ENCODE measurements at places on chromosomes 6 and 20.

DNA sequence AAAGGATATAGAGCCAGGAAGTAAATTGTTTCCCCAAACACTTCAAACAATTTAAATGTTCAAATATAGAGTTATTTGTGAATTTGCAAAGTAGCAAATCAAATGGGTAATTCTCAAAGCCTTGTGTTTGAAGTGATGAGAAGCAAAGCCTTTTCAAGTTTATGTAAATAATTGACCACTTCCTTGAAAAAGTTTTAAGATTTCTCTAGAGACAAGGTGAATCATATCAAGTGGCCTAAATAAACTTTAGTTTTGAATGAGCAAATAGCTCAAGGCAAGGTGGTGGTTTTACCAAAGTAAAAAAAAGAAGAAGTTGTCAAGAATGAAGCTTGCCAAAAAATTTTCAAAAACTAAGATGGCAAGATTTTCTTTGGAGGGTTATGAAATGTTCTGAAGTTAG is 42.6 kb upstream of the IFNGR1 start:
- no peak for DNase-seq

GRCh38 chr6:90890683-90891330 is 303.9 kb upstream of the MAP3K7 start:
- no peak for DNase-seq

DNA sequence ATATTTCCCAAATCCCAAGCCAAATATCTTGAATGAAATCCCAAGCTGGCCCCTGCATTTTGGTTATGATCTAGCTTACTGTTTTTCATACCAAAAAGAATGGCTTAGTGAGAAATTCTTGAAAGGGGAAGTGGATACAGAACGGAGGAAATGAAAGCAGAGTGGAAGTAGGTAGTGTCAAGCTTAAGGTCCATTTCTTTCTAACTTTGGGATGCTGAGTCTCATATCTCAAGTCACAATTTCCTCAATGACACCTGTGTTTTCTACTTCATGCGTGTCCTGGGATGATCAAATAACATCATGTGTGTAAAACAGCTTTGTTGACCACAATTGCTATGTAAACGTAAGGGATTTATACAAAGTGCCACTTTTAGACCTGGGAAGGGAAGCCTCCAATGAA is 238.8 kb upstream of the SLC35B3 start:
- no peak for DNase-seq

- DNase-seq, result no peak
Measured at GRCh38 chr6:151240036-151240685, 394 bp downstream of the AKAP12 start.

GRCh38 chr6:8100159-8100854 is 2.0 kb downstream of the EEF1E1 start:
- no peak for DNase-seq

GRCh38 chr6:41056768-41057490 is 3.9 kb downstream of the APOBEC2 start:
- DNase-seq, result no peak

DNA sequence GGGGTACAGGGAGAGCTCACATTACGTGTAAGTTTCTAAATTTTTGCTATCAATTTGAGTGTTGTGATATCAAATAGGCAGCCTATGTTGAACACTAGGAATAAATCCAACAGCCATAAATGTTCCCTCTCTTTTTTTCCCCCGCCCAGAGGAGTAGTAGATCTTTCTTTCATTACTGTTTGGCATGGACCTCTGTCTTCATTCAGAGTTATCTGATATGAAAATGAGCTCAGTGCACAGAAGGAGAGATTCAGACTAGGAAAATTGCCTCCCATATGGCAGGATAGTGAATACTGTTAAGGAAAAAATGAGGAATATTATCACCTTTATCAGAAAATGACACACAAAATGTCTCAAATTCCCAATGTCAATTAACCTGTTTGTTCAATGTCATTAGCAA is 110.0 kb upstream of the EYS start:
- no peak for DNase-seq

DNA sequence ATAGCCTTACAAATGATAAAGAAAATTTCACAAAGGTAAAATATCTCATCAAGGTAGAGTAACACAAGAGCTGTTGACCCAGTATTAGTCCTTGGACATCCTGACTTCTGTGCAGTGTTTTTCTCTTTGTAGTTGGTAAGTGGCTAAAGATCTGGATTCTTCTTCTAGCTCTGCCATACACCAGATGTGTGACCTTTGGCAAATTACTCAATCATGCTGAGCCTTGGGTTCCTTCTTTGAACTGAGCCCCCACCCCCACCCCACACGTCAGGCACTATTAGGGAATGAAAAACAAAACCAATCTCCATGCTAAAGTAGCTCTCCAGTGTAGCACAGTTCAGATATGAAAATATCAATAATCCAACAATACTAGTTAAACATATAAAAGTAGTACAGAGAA is 15.1 kb upstream of the TRIM39 start:
- no peak for DNase-seq

- DNase-seq, result no peak
Measured at GRCh38 chr6:73024598-73024997, 200.7 kb downstream of the KHDC1L start.

- no peak for DNase-seq
Measured at GRCh38 chr6:85797993-85798392, 155.3 kb upstream of the SYNCRIP start.

DNA sequence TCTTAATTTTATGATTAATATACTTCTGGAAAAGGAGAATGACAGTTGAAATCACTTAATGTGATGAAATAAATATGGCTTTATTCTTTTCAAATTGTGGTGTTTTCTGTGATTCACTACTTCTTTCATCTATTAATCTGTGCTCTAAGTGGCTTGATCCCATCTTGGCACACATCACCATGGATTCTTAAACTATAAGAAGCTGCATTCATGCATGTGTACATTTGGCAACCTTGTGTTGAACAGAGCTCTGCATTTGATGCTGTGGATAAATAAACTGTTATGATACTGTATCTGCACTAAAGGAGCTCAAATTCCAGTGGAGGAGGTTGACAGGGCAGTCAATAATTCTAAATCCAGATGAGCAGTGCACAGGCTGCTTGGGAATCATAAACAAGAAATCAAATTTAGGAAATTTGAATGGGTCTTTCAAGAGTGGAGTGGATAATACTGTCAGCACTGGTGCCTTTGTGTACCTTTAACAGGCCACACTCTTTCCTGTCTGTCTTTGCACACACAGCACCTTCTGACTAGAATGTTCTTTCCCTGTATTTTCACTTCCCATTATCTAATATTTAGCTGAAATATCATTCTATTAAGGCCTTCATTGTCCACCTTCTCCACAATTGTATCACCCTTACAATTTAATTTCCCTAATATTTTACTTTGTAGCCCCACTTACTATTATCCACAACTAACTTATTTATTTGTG is 252.9 kb downstream of the GRM1 start:
- DNase-seq, result no peak

DNA sequence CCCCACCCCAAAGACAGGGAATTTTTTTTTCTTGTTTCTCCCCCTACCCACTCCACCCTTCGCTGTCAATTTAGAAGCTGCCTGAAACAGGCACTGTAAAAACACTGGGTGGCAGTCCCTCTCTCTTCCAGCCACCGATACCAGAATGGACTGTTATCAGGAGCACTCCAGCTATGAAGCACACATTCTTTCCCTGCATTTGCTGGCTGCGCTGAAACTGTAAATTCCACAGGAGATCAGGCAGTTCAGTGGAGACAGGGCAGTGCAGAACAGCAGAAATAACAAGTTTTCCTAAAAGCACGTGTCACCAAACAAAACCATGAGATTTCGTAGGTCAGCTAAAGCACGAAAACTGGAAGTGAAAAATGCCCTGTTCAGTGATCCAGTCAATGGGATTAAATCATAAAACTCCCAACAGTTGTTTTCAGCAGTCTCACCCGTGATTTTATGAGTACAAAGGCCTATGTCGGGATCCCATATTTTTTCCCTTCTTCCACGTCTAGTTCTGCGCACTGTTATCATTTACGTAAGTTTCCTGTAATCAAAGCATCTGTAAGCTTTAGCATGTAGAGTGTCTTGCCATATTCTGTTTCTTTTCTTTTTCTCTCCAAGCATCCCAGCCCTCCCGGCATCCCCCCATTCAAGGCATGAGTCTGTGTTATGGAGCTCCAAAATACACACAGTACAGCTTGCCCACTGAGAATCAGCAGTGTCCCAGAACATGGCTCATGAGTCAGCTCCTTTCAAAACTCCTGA is 359.9 kb upstream of the EPHA7 start:
- no peak for DNase-seq

- DNase-seq, result no peak
Measured at GRCh38 chr6:127695108-127695507, 118.1 kb downstream of the C6orf58 start.

GRCh38 chr6:108132863-108133262 is 33.0 kb upstream of the NR2E1 start:
- DNase-seq, result no peak

DNA sequence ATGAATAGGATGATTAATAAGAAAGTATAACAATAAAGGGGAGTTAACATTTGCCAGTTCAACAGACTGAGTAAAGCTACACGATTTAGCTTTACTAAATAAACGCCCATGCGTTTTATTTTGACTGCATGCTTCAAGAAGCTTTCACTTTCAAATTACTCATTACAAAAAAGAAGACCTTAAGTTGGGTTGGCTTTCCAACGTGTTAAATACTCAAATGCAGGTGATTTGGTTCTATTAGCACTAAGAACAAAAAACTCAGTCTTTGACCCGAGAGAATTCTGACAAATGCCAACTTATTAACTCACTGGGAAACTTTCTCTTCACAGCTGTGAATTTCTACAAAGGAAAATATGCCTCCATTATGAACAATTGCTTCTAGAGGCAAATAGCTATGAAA is 24.8 kb downstream of the RNF146 start:
- no peak for DNase-seq

GRCh38 chr6:86657192-86657591 is 280.1 kb upstream of the HTR1E start:
- no peak for DNase-seq

- no peak for DNase-seq
Measured at GRCh38 chr6:73079978-73080377, 145.3 kb downstream of the KHDC1L start.

DNA sequence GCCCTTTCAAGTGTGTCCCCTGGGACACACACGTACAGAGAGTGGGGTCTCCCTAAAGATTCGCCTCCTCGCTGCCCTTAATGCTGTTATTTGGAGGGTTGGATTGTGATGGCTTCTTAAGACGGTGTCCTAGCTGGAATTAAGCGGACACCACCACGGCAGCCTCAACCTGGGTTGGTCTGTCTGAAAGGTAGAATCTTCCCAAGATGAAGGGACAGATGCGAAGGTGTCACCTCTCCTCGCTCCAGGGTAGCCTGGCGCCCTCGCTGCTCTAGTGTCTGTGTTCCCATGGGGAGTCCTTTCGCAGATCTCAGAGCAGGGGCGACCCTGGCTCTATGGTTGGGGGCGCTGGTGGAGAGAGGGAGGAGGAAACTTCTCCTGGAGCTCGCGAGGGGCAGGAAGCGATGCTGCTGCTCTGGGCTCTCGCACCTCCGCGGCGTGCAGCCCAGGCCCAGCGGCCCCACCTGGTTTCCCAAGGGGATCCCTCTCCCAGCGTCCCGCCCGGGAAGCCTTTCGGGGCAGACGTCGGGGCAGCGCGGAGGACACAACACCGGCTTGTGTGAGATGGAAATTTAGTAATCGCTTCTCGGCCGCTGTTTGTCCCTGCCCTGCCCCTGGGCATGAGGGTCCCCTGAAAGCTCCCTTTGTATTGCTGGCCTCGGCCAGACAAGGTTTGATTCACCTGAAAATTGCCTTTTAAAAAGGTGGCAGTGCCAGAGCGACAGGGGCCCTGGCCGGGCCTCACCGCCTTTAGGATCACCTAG is 1.7 kb downstream of the RSPO3 start:
- no peak for DNase-seq
